AG04450 (cell line): ENCODE measurements at places on chromosomes 3 and 15.

DNA sequence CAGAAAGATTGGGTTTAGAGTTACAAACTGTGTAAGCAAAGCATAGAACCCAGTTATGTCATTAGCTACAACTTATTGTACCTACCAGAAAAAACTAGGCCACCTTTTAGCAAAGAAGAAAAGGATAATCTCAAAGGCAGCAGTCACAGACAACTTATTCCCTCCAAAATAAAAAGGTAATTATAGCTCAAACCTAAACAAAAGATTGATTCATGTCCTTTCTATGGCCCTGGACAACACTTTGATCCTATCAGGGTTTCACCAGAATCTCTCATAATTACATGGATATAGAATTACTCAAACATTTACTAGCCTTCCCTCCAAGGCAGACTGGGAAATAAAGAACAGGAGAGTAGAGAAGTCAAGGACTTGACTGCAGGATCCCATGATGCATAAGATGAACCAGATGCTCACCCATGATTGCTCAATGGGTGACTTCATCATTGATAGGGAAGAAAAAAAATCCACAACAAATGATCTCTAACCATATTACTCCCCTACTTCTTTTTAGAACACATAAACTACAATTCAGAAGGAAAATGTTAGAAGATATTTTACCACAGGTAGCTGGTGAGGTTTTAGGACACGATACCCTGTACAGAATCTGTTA is 17.4 kb downstream of the DET1 start:
- no peak for DNase-seq

DNA sequence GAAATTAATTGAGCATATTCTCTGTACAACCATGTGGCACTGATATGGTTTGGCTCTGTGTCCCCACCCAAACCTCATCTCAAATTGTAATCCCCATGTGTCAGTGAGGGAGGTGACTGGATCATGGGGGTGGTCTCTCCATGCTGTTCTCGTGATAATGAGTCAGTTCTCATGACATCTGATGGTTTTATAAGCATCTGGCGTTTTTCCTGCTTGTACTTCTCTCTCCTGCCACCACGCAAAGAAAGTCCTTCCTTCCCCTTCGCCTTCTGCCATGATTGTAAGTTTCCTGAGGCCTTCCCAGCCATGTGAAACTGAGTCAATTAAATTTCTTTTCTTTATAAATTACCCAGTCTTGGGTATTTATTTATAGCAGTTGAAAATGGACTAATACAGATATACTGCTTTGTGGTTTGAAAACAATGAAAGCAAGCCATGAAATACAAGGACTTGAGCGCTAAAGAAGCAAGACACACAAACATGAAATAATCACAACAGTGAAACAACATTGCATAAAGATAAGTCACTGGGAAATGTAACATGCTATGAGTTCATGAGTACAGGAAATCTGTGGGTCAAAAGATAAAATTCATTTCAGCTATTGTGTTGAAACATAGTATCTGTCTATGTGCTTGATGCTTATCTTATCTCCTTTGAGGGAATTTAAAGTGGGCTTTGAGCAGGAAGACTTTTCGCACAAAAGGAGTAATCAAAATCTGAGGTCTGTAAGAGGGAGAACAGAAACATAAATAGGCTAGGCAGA is 288.7 kb downstream of the GBE1 start:
- DNase-seq, result no peak

DNA sequence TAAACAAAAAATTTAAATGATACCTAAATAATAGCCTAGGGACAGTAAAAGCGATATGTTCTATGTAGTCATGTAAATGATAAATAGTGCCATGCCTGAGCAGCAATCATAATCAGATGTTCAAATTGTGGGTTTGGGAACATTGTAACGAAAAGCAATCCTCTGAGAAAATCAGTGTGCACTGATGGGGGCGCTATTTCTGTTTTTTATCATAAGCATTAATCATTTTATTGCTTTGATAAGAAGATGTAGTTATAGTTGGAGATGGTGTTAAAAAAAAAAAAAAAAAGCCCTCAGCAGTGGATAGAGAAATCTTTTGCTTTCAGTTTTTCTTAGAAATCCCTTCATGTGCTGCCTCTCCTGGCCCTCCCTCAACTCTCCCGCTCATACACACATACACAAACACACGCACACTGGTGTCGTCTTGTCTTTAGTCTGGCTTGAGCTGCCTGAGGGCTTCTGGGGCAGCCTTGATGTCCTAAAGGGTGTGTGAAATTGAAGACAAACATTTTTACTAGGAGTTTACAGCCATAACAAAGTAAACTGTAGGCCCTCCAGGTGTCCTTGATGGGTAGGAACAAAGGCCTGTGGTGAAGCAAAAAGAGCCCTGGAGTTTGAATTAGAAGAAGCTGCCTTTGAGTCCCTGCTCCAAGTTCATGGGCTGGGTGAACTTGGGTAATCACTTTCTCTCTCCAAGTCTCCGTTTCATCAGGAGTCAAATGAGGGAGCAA is 428.1 kb downstream of the SOX2 start:
- DNase-seq, result no peak

- no peak for DNase-seq
Observed at GRCh38 chr3:64550745-64551144, 137.1 kb downstream of the ADAMTS9 start.

DNA sequence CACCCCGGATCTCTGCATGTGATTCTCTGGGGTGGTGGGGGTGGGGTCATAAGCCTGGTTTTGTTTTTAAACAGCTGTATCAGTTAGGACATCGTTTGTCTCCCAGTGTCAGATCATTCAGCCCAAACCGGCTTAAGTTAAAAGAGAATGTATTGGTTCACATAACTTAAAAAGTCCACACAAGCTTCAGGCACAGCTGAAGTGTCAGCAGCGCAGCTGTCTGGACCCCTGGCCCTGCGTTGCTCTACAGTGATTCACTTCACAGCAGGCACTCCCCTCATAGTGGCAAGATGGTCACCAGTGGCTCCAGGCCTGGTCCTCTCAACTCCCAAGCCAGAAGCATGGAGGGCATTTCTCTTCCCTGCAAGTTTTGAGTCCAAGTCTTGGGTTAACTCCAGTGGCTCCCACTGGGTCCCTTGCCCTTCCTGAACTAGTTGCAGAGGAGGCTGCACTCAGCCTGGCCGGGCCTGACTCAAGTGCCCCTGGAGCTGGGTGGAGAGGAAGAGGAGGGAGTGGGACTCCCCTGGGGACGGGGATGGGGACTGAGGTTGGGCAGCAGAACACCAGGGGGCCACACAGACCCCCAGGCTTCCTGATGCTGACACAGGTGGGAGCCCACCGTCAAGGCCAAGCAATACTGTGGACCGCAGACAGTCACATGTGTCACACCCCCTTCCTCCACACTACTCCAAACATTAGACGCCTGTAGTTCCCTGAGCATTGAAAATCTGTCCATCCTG is 28.9 kb upstream of the GP9 start:
- DNase-seq, result no peak

GRCh38 chr3:99789011-99789721 is 28.5 kb upstream of the CMSS1 start:
- DNase-seq, result peak; percentile 16

DNA sequence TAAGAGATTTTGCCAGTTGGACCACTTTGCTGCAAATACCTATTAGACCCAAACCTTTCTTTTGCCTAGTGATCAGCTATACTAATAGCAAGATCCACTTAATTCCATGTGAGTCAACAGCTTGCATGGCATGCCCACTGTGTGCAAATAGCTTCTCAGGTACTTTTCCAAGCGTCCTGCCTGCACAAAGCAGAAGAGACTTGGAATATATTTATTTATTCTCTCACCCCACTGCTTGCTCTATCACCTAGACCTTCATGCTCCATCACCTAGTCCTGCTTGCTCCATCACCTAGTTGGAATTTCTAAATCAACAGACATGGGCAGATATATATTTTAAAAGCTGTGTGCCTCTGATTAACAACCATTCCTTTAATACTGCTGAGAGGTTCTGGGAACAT is 47.6 kb downstream of the MBNL1 start:
- DNase-seq, result no peak

DNA sequence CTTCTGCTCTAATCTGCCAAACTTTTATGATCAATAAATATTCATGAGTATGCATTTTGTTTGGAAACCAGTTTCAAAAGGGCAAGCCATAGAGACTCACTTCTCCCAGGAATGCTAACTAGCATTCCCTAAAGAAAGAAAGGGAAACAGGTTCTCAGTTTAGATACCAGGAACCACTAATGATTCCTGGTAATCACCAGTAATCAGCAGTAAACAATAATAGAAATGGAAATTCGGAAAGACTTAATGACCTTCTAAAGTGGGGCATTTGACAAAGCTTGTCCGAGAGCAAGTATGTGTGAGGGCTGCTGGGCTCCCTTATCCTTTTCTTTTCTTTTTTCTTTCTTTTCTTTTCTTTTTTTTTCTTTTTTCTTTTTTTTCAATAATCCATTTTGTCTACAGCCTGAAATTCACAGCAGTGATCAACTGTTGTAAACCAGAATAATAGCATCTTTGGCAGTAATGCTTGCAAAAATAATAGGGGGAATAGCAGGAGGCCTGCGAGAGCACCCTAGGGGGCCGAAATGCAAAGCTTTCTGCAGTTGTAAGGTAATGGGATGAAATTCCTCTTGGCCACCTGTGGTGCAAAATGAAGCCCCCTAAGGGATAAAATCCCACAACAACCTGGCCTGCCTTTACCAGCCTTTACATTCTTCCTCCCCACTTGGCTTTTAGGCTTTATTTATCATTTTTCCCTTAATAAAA is 253.2 kb downstream of the ZPLD1 start:
- no peak for DNase-seq

DNA sequence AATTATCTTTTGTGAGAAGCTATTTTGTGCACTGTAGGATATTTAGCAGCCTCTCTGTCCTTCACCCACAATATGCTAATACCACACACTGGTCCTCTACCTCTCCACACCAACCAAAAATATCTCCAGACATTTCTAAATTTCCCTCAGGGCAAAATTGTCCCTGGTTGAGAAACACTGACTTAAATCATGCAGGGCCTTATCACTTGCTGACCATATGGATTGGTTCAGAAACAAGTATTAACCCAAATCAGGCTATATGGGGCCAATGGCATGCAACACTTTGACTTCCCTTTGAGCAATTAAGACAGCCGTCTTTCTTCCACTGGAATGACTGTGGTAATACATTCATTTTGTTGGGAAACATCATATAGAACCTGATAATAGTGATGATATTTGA is 251.1 kb downstream of the CNTN3 start:
- DNase-seq, result no peak

DNA sequence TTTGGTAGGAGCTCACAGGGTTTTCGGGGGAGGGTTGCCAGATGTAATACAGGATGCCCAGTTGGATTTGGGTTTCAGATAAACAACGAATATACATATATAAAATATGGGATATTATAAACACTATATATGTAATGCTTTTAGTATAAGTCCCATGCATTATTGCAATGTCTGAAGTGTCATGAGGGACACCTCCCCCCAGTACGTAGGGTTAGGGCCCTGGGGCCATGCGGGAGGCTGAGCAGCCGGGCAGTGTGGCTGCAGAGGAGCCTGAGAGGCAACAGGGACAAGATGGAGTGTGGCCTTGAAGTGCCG is 148.9 kb downstream of the SMAD6 start:
- no peak for DNase-seq

- DNase-seq, result no peak
Observed at GRCh38 chr15:88113613-88114308, 142.8 kb downstream of the NTRK3 start.

GRCh38 chr3:94305835-94306611 is 243.2 kb downstream of the NSUN3 start:
- no peak for DNase-seq

GRCh38 chr15:69532066-69532465 is 79.4 kb downstream of the RPLP1 start:
- DNase-seq, result no peak

DNA sequence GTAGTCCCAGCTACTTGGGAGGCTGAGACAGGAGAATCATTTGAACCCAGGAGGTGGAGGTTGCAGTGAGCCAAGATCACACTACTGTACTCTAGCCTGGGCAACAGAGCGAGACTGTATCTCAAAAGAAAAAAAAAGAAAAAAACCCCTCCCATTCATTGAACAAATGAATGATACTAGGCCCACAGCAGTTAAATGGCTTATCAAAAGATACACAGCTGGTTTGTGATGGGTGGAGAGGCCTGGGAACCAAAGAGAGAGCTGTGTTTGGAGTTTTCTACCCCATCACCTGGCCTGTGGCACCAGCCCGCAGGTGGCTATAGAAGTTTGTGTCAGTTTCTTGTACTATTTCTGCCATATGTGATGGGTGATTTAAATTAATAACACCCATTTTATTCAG is 43.1 kb upstream of the LCTL start:
- no peak for DNase-seq
